ENCODE measurements at places on chromosomes 2 and 18.

DNA sequence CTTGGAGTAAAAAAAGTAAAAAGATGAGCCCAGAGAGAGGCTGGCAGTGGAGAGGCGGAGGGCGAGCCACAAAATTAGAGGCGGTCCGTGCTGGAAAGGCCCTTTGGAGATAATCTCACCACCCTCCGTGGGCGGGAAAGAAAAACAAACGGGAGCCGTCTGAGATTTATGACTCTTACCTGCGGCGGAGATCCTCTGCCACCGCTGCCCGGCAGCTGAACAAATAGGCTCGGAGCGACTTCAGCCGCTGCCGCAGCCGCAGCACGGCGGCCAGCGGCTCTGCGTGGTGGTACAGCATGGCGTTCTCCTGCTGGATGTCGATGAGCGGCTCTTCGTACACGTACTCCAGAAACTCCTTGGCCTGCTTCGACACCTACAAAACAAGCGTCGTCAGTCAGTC, 94.6 kb downstream of the PLEKHM3 start:
- peak; percentile 59 for DNase-seq

- DNase-seq: no peak
These were observed 13.5 kb upstream of the PRSS56 start for GRCh38 chr2:232506709-232507108.

- no peak for DNase-seq
These were observed 60.0 kb downstream of the TMEM131 start for GRCh38 chr2:97935719-97936161.

DNA sequence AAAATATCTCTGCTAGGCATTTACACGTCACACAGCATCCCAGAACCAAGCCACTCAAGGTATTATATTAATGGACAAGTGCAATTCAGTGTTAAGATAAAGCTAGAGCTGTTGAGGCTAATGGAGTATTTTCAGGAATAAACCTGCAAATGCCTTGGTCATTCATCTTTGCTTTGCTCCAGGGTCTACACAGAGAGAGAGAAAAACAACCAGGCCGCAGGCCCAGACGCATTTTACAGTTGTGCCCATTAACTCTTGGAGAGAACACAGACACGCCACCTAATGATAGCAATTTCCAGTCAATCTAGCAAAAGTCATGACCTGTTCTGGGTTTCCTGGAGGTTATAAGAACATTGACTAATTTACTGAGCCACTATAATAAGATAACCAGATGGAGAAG, 829.3 kb downstream of the LRRTM4 start:
- no peak for DNase-seq

DNA sequence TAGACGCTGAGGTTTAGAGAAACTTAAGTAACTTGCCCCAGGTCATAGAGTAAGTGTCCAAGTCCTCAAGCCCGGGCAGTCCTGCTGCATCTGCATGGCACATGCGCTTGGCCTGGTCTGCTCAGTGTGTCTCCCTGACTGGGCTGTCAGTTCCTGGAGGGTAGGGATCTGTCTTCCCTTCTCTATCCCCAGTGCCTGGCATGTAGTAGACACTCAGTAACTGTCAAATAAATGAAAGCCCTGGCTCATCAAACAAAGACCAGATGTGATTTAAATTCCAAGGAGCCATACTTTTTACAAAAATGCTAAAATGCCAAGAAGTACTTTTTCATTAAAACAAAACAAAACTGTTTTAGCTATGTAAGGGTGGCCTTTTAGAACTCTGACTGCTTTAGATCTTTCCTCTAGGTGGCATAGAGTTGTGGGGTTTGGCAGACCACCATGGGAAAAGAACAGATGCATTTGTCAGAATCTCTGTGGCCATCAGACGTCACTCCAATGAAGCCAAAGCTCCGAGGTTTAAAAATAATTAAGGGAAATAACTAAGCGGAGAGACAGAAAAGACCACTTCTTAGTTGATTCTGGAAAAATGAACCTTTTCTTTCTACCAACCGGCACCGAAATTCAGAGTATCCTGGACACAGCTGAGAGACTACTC, 34.0 kb downstream of the EPAS1 start:
- DNase-seq: no peak

DNA sequence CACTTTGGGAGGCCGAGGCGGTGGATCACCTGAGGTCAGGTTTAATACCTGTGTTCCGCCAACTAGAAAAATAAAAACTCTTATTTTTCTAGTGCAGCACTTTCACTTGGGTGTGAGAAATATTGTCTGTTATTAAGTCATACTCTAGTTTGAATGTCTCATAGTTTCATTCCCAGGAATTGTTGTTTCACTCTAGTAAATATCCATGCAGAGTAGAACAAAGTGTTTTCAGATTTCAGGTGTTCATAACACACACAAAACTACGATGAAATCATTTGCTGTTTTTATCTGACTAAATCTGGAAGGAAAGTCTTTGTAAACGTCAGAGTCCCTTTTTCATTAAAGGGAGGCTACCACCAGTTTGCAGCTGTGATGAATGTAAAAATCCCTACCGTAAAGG, 4.0 kb downstream of the FAM117B start:
- no peak for DNase-seq

- DNase-seq: no peak
These were observed 3.0 kb downstream of the INHBB start for GRCh38 chr2:120348737-120349439.

- DNase-seq: no peak
These were observed 25.7 kb downstream of the DHX57 start for GRCh38 chr2:38850045-38850444.

GRCh38 chr2:237872178-237872887, 12.9 kb downstream of the RAMP1 start:
- no peak for DNase-seq

GRCh38 chr2:179860255-179861026, 971 bp downstream of the ZNF385B start:
- DNase-seq: no peak

GRCh38 chr2:143140864-143141661, 11.8 kb downstream of the ARHGAP15 start:
- no peak for DNase-seq

All from RWPE1 (cell line).